ENCODE measurements at places on chromosomes 7 and 10.

GRCh38 chr7:35536396-35536826, 158.5 kb downstream of the HERPUD2 start:
- no peak for DNase-seq

GRCh38 chr10:61911425-61911824, 9.9 kb downstream of the ARID5B start:
- DNase-seq: no peak

- no peak for DNase-seq
Measured at GRCh38 chr7:139118805-139119485, 9.4 kb upstream of the ZC3HAV1 start.

- DNase-seq: no peak
Measured at GRCh38 chr10:63366933-63367332, 98.8 kb downstream of the JMJD1C start.

DNA sequence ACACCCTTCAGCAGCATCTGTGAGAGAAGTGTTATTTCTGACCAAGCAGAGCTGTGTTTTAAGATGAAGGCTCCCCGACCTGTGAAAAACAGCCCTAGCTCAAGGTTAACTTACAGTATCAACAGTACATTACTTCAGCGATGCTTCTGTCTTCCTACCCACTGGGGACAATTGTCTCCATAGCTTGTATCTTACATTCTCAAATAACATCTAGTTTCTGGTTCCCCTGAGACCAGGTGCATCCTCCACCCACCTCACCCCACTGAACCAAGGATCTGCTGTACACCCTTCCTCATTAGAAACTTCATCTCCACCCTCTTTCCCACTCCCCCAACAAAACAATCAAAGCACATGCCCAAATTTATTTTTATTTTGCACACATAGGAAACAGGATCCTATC, 102.0 kb downstream of the VOPP1 start:
- DNase-seq: no peak

DNA sequence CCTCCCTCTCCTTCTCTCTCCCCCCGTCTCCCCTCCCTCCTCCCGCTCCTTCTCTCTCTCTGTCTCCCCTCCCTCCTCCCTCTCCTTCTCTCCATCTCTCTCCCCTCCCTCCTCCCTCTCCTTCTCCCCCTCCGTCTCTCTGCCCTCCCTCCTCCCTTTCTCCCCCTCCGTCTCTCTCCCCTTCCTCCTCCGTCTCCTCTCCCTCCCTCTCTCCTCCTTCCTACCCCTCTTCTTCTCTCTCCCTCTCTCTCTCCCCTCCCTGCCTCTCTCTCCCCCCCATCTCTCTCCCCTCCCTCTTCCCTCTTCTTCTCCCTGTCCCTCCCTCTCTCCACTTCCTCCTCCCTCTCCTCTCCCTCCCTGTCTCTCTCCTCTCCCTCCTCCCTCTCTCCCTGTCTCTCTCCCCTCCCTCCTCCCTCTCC, 32.2 kb downstream of the AP5Z1 start:
- DNase-seq: no peak

DNA sequence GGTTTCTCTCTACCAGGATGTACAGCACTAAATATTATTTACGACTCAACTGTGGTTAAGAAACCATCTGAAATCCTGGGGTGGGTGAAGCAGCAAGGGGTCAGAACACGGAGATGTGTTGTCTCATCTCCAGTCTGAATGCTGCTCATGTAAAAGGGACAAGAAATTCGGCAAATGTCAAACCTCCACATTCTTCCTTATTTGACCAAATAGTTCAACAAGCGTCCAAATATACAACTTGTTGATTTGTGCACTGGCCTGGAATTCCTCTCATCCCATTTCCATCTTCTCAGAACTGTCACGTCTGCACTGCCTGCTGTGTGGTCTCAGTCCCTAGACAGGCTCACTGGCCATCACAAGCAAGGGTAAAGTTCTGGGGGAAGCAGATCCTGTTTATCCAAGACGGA, 520.0 kb downstream of the PARD3 start:
- DNase-seq: no peak

DNA sequence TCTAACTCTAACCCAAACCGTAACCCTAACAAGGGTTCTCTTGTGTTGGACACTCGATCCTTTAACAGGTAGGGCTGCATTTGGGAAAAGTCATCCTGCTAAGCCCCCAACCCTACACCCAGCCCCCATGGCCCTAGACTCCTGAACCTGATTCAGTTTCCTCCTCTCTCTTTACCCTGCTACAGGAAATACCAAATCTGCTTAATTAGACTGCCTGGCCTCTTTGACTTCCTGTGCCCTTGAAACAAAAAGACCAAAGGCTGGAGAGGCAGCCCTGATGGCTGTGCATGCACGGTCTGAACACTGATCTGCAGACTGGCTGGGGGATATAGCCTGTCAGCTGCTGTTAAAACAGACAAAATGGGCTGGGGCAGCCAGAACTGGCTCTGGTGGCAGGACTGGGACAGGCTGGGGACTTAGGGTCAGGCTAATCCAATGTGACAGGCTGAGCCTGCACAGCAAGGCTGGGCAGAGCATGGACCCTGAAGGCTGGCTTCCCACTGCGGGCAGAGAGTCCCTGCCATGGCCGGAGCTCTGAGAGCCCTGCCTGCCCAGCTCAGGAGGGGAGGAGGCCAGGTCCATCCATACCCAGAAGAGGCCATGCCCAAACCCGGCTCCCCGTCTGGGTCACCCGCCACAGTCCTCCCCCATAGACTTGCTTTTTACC, 51.0 kb upstream of the MSMB start:
- DNase-seq: no peak

GRCh38 chr10:119079599-119080520, 757 bp downstream of the EIF3A start:
- peak; percentile 70 for DNase-seq

GRCh38 chr10:128265596-128265995, 139.4 kb upstream of the MKI67 start:
- DNase-seq: no peak

GRCh38 chr10:87636313-87636915, 23.3 kb upstream of the PAPSS2 start:
- DNase-seq: no peak

DNA sequence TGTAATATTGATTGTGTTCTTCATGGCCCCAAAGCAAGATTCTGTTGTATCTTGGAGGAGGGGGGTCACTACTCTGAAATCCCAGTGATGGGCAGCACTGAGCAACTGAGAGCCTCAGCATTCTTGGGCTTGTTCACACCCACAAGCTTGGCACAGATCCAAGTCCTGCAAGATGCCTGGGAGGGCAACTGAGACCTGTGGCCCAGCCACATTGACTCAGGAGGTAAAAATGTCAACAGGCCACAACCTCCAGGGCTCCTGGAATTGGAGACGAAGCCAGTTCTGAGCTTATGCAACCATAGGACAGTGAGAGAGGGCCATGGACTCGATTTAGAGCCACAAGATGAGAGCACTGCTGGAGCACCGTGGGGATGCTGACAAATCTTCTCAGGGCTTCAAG, 3.1 kb upstream of the DOCK1 start:
- DNase-seq: no peak

GRCh38 chr10:103840740-103841070, 14.7 kb downstream of the SH3PXD2A start:
- no peak for DNase-seq

DNA sequence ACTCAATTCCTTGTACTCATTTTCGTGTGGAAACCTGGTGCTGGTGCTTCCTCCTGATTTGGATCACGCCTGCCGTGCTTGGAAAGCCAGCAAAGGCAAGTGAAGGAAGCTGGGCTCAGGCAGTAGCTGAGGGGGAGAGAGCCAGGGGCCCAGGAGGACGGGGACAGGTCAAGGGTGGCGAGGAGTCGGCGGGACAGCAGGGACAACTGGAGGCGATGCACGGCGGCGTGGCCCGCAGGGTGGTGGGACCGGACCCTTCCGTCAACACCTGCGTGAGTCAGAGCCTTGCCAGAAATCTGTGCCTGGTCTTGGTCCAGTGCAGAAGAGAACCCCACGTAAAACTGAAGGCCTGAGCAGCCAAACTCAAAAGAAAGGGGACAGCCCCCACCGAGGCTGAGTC, 309.7 kb upstream of the SHH start:
- DNase-seq: no peak

DNA sequence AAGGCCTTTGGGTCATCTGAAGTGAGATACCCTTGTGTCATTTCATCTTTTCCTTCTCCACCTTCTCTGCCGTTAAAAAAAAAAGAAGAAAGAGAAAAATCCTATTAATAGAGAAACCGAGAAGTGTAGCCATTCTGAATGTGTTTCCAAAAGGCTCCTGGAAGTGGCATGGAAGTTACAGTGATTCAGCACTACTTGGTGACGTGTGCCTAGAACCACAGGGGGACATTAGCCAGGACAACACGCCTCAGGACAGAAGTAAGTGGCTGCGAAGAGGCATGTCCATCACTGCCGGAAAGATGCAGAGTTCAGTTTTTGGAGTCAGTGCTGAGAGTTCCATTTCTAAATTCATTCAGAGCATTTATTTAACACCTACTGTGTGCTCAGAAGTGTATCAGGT, 6.3 kb downstream of the HTRA1 start:
- DNase-seq: no peak

DNA sequence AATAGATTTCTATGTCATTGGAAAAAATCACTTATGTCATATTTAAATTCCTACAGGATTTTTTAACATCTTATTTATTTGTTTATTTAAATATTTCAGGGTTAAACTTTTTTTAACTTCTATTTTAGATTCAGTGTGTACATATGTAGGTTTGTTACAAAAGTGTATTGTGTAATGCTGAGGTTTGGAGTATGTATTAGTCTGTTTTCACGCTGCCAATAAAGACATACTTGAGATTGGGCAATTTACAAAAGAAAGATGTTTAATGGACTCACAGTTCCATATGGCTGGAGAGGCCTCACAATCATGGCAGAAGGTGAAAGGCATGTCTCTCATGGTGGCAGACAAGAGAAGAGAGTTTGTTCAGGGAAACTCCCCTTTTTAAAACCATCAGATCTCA, 65.4 kb downstream of the MGAM2 start:
- no peak for DNase-seq

- DNase-seq: no peak
Measured at GRCh38 chr7:124791426-124791825, 25.8 kb upstream of the GPR37 start.

- DNase-seq: no peak
Measured at GRCh38 chr10:61063034-61063433, 119.0 kb upstream of the RHOBTB1 start.

DNA sequence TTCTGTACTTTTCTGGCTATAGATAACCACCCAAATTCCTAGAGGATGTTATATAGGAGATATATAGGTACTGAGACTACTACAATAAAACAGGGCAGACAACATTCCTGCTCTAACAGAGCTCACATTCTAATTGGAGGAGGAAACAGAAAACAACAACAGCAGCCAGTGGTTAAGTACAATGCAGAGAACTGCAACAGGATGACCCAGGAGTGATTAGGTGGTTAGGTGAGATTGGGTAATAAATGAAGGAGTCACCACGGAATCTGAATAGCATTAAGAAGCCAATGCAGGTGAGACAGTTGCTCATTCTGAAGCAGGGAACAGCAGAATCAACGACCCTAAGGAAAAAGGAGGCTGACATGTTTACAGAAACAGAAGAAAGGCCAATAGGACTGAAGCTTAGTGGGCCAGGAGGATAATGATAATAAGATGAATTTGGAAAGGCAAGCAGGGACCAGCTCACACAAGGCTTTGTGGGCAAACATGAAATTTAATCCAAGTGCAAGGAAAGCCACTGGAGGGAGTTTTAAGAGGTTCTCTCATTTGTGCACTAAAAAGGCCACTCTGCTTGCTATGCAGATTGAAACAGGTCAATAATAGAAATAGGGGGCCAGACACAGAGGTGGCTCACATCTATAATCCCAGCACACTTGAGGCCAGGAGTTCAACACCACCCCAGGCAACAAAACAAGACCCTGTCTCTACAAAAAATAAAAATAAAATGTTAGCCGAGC, 16.9 kb upstream of the REEP3 start:
- no peak for DNase-seq

- DNase-seq: no peak
Measured at GRCh38 chr10:101000915-101001658, 1.5 kb downstream of the LZTS2 start.

DNA sequence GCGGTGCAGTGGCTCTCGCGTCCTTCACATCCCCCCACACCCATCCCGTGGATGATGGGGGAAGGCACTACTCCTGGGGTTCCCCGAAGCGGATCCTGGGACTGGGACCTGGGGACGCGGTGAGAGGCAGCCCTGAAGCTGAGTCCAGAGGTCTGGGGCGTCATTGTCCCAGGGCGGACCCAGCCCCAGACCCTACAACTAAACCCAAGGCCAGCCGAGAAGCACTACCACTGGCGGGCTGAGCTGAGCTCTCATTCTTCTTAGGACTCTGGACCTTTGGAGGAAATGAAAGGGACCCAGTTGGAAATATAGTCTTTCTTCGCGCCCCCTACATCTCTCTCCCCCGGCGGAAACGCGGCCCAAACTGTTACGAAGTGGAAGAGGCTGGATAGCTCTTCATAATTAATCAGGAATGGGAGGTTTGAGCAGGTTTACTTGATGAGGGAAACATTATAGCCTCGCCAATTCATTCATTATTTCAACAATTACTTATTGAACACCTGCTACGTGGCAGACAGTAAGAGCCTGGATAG, 389 bp upstream of the FBXL15 start:
- no peak for DNase-seq

DNA sequence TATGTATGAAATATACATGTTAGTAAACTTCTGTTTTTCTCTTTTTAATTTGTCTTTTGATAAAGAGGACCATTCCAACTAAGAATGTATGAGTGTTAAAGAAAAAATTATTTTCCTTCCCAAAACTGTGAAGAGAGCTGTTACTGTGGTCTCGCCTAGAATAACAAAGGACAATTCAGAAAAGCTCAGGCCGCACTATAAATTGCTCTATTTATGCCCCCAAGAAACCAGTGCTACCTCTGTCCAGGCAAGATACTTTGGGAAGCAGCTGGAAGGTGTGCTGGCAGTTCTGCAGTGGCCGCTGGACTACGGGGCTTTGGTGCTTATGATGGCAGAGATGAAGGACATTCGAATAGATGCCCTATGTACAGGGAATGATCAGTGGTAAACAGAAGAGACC, 252.1 kb downstream of the DOCK4 start:
- no peak for DNase-seq

DNA sequence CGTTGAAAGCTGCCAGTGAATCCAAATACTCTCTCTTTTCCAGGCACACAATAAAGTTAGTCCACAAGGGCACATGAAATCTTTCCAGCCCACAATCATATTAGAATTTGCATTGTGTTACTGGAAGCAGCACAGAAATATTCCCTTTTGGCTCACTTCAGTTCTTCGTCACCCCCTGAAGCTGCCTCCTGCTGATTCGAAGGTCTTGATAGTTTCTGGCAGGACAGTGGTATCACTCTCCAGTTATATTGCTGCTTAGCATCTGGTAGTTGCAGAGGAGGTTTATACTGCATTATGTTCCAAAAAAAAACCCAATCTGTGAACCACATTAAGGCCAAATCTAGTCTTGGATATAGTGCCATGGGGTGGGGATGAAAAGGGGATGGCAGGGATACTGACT, 253.2 kb downstream of the BICC1 start:
- DNase-seq: no peak

- no peak for DNase-seq
Measured at GRCh38 chr7:101740981-101741725, 76.3 kb upstream of the CUX1 start.

GRCh38 chr10:43702213-43702935, 53.7 kb upstream of the ZNF32 start:
- DNase-seq: no peak

- DNase-seq: no peak
Measured at GRCh38 chr7:121620206-121620605, 224.1 kb upstream of the FAM3C start.

Measured in activated T-cell treated with anti-CD3 and anti-CD28 coated beads for 48 hours (primary cell).